ENCODE measurements at places on chromosomes 16 and 17.

GRCh38 chr16:89599451-89599858 is 14.0 kb upstream of the DPEP1 start:
- DNase-seq, result no peak

GRCh38 chr16:54317101-54317611 is 30.6 kb upstream of the IRX3 start:
- no peak for DNase-seq

DNA sequence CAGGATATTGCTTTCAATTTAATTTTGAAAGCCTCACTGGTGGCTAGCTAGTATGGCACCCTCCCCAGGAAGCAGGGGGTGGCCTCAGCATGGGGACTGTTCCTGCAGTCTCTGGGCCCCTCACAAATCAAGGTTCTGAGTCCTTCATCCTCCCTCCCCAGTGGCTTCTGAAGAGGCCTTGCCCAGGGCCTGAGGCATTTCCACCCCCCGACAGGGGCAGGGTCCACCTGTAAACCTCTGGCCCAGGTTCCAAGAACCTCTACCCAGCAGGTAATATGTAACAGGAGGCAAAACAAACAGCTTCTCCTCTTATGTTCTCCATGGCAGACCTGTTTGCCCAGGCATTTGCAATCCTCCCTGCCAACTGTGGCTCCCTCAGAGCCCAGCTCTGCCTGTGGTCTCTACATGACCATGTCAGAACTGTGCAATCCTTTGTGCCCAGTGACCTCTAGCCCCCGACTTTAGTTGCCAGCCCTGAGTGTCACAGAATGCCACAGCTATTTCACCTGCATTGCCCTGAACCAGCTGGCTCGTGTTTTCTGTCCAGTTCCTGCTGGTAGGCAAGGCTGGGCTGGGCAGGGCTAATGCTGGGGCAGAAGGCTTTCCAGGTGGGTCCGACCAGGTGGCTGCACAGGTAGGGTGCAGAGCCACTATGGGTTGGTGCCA is 14.3 kb downstream of the ACSF2 start:
- DNase-seq, result no peak

GRCh38 chr16:73056921-73057290 is 9.0 kb upstream of the ZFHX3 start:
- no peak for DNase-seq

DNA sequence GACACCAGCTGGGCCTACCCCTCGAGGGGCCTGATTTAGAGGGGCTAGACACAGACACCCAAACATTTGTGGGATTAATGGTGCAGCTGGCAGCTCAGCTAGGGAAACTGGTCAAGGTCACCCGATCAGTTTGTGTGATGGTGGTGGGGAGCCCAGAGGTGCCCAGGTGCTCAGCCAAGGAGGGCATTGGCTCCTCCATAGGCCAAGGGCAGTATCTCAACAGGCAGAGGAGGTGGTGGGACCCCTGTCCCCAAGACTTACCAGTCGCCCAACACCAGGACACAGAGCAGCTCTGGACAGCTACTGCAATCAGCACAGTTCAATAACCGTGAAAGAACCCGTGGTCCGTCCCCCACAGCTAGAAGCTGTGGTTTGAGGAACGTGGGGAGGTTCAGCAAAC is 120.9 kb downstream of the C16orf78 start:
- DNase-seq, result no peak

DNA sequence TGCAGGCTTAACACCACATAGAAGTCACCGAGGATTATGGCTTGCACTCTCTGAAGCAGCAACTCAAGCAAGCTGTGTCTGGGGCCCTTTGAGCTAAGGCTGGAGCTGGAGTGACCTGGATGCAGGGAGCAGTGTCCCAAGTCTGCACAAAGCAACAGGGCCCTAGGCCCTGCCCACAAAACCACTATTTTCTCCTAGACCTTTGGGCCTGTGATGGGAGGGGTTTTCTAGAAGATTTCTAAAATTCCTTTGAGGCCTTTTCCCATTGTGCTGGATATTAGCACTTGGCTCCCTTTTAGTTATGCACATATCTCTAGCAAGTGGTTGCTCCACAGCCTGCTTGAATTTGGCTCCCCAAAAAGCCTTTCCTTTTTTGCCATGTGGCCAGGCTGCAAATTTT is 44.5 kb downstream of the KCNJ16 start:
- DNase-seq, result no peak

- DNase-seq, result no peak
Measured at GRCh38 chr17:45135978-45136791, 698 bp downstream of the ACBD4 start.

DNA sequence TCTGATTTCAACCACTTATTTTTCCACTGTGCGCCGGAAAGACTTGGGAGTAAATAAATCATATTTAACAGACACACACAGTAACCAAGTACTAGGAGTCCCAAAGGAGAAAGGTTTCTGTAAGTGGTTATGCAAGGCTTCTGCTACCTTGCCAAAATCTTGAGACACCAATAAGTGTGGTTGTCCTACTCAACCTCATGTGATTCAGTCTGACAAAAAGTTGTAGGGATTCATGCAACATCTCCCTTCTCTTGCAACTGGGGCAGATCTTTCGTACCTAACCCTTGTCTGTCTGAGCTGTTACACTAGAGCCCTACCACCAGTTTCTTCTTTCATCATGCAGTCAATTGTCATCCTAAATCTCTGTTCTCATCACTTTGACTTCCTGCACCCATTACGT is 69.9 kb upstream of the NUDT7 start:
- DNase-seq, result no peak

- DNase-seq, result no peak
Measured at GRCh38 chr17:32777436-32777835, 99.5 kb downstream of the MYO1D start.

- no peak for DNase-seq
Measured at GRCh38 chr17:46916211-46916610, 6.7 kb upstream of the GOSR2 start.

- no peak for DNase-seq
Measured at GRCh38 chr17:39700148-39700987, 504 bp downstream of the ERBB2 start.

GRCh38 chr16:74450236-74450635 is 29.0 kb upstream of the CLEC18B start:
- no peak for DNase-seq

DNA sequence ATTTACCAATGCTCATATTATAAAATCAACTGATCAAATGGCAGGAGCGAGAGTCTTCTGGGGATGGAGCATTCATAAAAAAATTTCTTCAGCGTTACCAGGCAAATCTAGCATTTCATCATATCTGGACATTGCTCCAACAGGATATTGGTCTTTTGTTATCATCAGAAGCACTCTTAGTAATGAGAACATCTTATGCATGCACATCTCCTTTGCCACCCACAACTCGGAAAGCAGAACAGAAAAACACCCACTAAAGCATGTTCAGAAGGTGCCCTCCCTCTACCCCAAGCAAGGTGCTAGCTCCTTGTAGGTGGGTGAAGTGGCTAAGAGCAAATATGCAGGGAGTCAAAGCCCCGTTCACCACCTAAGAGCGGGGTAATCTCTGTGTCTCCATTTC is 18.9 kb downstream of the ARHGAP17 start:
- DNase-seq, result no peak

DNA sequence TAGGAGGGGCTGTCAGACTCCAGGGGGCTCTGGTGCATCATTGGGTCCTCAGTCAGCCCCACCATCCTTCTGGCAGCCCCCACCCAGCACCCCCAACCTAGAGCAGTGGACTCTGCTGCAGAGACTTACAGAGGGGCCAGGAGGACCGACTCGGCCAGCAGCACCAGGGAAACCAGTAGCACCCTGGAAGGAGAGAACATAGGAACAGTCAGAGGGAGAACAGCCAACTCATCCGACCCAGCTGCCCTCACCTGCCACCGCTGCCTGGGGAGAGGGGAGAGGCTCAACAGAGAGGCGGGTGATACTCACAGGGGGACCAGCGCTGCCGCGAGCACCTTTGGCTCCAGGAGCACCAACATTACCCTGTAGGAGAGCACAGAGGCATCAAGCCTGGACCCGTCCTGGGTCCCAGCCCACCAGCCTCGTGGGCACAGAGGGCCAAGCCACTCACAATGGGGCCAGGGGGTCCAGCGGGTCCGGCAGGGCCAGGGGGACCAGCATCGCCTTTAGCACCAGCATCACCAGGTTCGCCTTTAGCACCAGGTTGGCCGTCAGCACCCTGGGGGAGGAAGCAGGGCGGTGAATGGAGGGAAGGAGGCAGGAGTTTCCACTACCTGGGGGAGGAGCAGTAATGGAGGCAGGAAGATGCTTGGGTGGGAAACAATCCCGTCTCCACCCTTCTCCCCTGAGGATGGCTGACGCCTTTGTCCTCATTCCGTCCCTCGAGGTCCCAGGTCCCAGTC is 11.7 kb downstream of the COL1A1 start:
- no peak for DNase-seq

- no peak for DNase-seq
Measured at GRCh38 chr16:65522412-65522811, 400.5 kb upstream of the CDH11 start.

GRCh38 chr16:87982581-87983041 is 31.4 kb downstream of the BANP start:
- no peak for DNase-seq

- no peak for DNase-seq
Measured at GRCh38 chr17:46181940-46182339, 11.3 kb downstream of the KANSL1 start.

GRCh38 chr17:29051731-29052130 is 8.8 kb downstream of the PIPOX start:
- no peak for DNase-seq

DNA sequence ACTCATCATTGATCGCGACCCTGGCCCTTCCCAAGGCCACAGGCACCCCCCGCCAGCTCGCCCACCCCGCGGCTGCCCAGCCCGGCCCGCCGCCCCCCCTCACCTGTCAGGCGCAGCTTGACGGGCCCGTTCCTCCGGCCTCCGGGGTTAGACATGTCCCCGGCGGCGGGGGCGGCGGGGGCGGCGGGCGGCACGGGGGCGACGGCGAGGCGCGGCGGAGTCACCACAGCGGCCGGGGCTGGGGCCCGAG is 456 bp downstream of the SMURF2 start:
- DNase-seq, result no peak

DNA sequence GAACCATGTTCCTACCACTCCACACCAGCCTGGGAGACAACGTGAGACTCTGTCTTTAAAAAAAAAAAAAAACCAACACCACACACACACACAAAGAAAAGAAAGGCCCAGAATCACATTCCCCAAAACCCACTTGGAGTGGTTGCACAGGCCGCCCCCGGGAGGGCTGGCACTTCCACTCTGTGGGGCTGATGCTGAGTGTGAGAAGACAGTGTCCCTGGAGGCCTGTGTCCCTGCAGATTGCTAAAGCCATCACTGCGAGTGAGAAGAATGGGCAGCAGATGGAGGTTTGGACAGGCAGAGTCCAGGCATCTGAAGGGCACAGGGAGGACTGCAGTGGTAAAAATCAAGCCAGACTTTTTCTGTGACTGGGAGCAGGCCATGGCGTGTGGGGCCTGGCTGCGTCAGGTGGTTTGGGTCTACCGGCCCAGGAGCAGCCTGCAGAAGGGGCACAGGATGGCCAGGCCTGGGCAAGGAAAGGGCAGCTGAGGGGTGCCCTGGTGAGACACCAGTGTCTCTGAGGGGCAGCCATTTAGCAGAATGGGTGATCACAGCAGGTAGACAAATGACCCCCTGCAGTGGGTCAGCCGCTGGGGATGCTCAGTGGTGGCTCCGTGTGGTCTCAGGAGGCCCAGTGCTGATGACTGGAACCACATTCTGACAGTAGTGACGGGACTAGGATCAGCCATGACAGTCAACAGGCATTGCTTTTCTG is 13.1 kb downstream of the CTRB2 start:
- no peak for DNase-seq

GRCh38 chr17:20991276-20992037 is 51.4 kb downstream of the USP22 start:
- DNase-seq, result no peak

- no peak for DNase-seq
Measured at GRCh38 chr17:37605813-37606505, 3.3 kb downstream of the SYNRG start.

- DNase-seq, result no peak
Measured at GRCh38 chr17:979212-979538, 401 bp downstream of the NXN start.
